ENCODE measurements at places on chromosomes 16 and 17.

DNA sequence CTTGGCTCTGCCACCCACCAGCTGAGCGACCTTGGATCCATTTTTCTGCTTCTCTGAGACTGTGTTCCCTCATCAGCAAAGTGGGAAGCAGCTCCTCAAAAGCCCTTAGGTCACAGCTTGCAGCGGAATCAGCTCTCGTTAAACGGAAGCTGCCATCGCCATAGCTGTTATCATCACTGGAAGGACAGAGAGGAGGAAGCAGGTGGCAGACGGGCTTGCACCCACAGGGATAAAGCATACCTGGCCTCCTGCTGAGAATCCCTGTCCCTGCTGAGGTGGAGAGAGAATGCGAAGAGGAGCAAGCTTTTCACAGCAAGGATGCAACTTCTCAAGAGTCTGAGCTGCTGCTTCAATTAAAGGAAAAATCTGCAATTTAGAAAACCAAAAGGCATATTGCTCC lies 106.6 kb downstream of the CLEC16A start:
- no peak for DNase-seq

GRCh38 chr16:61569028-61569427 lies 467.2 kb downstream of the CDH8 start:
- no peak for DNase-seq

DNA sequence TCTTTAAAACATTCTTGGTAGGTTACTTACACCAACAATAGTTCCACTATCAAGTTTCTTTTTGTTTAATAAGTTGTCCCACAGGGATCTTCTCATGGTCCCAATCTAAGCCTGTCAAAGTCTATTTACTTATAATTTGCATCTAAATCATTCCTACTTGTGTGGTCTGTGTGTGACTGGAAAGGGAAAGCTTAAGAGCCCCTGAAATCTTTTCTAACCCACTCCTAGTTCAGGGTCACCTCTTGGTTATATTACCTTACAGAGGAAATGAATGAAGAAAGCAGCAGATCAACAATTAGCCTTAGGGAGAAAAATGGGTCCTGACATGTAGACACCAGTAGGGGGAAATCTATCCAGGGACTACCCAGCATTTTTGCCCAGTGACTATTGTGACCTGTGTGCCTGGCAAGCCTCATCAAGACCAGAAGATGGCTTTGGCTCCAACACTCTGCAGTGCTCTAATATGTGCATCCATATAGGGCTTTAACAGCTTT lies 110.4 kb upstream of the HAS3 start:
- no peak for DNase-seq

DNA sequence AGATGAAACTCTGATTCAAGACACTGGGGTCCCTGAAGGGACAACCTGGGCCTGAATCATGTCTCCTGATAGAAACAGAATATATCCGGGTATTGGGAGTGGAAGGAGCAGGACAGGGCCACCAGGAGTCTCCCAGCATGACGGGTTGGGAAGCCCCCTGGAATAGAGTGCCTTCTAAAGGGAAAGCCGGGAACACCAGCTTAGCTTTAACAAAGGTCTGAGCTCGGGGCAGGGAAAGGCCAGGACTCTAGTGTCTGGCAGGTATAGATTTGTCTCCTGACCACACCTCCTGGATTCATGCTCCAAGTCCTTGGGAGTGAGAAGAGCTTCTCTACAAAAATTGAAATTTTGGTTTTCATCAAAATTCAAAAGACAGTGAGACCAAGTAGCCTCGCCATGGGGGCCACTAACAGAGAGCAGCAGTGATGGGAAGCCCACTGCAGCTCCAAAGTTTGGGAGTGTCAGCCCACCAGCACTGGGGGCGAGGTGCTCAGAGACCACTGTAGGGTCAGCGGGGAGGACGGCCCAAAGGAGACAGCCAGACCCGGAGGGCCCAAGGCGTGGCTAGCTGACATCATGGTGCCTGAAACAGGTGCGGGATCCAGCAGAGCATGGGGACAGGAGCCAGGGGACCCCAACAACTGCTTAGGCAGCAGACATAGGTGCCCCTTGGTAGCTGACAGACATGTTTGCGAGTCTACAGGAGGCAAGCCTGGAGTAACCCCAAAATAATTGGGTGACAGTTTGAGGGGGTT lies 81.0 kb downstream of the C16orf78 start:
- no peak for DNase-seq

GRCh38 chr16:70396246-70396904 lies 42.5 kb downstream of the ST3GAL2 start:
- no peak for DNase-seq

GRCh38 chr17:78563189-78564145 lies 13.7 kb downstream of the DNAH17 start:
- DNase-seq: no peak

- no peak for DNase-seq
Observed at GRCh38 chr16:70437017-70437581, 1.8 kb downstream of the ST3GAL2 start.

GRCh38 chr16:82240111-82240510 lies 70.1 kb upstream of the MPHOSPH6 start:
- DNase-seq: no peak

DNA sequence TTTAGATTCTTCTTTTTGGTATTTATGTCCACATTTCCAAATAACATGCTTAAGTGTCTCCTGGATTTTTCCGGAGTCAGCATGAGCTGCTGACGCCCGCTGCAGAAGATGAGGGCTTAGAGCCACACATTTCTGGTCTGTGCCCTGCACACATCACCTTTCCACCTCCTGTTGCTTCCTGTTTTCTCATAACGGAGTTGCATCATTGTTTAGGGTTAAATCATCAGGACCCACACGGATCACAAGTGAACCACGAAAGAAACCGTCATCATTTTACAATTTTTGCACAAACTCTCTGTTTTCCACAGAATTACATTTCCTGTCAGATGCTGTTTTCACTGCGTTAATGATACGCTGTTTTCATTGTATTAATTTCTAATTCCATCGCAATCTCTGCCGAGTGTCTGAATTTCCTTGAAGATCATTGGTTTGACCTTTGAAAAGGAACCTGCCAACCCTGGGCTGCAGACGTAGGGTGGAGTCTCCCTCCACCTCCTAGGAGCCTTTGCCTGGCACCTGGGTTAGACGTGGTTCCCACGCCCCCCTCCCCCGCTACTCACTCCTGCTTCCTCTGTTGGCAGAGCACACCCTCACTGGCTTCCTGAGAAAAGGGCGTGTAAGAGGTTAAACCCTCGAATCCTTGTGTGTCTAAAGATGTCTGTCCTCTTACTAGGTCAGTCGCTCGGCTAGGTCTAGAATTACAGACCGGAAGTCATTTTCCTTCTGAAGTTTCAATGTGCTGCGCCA lies 68.2 kb downstream of the RNF213 start:
- no peak for DNase-seq

DNA sequence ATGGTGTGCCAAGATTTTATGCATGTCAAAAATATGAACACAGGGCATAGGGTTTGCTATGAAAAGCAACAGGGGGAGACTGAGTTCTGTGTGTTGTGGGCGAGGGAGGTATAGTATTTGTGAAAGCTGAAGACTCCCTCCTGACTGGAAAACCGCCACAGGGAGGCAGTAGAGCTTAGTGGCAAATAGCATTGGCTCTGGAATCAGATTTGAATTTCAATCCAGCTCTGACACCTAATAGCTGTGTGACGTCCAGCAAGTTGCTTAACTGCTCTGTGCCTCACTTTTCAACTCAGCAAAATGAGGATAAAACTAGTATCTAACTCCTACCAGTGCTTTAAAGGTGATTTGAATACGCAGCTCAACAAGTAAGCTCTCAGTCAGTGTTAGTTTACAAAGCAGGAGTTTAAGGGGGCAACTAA lies 22.0 kb downstream of the KPNA2 start:
- no peak for DNase-seq

DNA sequence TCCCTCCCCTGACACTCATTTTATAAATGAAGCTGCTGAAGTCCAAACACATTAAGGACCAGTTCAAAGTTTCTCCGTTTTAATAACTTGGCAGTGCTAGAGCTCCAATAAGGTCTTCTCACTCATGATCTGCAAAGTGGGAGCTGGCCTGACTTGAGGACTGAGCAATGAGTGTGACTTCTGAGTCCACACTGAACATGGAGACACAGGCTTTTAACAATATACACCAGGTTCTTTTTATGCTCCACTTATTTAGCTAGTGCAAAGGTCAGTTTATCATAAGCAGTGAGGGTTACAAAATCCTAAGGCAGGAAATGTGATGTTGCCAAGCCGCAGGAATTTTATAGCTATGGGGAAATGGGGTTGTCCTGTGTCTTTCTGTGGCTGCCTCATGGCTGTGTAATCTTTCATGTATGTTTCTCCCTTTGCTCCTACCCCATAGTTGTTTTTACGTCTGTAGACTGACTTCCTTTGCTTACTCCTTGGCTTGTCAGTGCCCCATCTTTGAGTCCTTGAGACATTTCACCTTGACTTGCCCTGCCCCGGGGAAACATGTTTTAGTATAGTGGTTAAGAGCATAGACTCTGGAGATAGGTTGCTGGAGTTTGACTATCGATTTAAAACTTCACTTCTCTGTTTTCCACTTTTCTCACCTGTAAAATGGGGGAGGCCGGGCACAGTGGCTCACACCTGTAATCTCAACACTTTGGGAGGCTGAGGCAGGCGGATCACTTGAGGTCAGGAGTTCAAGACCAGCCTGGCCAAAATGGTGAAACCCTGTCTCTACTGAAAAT lies 12.2 kb upstream of the MMD start:
- no peak for DNase-seq

- no peak for DNase-seq
Observed at GRCh38 chr16:85716680-85717038, 27.9 kb upstream of the GINS2 start.
